Fibroblast of upper back skin (primary cell): ENCODE measurements at places on chromosomes 3 and 15.
A peak's percentile ranks its signal among the peaks of the same experiment; 100 is the strongest.

DNA sequence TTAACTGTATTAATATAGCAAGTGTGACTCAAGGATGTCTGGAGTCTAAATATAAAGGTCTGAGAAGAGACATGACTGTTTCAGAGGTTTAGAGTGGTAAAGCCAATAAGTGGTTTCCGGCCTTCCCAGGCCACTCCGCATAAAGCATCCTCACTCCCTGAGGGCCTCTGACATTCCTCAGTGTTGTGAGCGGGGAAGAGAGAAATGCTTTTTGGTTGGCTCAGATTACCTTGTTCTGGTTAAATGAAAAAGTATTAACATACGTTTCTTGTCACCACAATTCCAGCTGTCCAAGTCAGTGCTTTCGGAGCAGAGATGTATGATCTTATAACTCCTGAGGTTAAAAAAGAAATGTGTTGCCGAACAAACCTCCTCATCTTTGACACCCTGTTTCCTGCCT lies 103.8 kb downstream of the RBMS3 start:
- peak; percentile 99 for DNase-seq

DNA sequence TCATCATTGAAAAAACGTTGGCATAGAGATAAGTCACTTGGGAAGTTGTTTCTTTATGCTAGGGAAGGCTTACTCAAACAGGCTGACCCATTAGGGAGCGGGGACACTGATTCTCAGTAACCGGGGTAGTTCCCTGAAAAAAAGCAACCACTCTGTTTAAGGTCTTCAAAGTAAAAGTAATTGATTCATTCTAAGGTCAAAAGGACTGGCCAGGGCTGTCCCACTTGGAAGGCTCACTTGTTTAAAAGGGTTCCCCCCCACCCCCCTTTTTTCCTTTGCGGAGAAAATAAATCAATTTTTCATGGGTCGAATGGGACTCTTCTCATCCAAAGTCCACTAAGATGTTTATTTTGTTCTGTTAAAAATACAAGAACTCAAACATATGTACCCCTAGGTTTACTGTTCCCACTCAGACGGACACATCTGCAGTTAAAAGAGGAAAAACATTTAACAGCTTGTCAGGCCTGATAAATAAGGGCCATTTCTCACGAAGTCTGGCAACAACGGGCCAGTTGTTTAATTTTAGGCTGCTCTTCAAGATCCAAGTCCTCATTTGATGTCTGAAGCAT lies 53.0 kb downstream of the ARHGEF3 start:
- DNase-seq, result no peak

DNA sequence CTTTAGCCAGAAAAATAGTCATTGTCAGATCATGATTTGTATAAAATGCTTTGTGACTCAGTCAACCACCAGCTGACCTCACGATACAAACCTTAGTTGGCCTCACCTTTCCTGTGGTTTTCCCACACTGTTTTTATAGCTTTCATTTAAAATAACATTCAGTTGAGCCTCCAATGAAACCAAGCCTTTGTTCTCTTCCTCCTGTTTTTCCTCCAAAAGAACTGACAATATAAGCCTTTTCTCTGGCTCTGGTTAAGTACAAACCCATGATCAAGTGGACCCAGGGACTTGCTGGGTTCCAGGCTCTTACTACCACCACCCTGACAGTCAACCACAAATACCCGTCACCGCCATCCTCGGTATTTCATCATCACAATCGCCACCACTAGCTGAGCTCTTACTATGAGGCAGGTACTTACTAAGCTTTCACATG lies 81.7 kb downstream of the TAMM41 start:
- peak; percentile 75 for DNase-seq

GRCh38 chr3:48400824-48401433 lies 28.9 kb downstream of the FBXW12 start:
- DNase-seq, result peak; percentile 53

DNA sequence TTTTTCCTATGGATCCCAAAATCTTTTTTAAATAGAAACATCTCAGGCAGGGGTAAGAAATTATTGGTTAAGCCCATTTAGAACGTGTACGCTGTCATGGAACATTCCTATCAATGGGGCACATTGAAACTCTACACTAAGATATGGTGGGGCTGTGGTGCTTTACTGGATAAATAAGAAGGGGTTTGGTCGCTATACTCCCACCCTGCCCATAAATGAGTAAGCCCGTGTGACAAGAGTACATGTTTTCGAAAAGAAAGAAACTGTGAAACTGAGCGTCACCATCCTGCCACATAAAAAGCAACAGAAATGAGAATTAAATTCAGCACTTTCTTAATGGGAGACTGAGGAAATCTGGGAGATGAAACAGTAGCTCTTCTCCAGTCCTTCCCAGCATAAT lies 929.7 kb upstream of the CFAP20DC start:
- DNase-seq, result no peak
